Inflammatory macrophage treated with lipopolysaccharide for 4 hours (primary cell): ENCODE measurements at places on chromosomes 3 and 15.

- no peak for DNase-seq
Observed at GRCh38 chr3:108511490-108511889, 1.1 kb upstream of the MYH15 start.

GRCh38 chr15:92003515-92004067, 150.1 kb downstream of the SLCO3A1 start:
- DNase-seq, result no peak

DNA sequence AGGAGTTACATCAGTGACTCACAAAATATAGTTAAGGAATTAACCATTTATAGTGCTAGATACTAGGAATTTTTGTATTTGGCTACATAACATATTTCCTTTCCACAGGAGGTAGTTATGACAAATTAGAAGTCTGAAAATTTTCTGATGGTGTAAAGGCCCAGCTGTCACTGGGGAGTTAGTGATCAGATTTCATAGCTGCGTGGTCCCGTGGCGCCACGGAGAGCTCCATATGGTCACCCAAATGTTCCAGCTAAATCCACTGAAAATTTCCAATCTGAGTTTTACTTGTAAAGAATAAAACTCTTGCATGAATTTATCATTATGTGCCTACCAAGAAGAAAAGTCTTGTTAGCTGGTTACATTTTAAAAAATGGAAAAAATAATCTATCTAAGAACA, 368.9 kb upstream of the PLSCR5 start:
- DNase-seq, result no peak

- peak; percentile 93 for DNase-seq
Observed at GRCh38 chr15:85580879-85581278, 200.5 kb downstream of the AKAP13 start.

GRCh38 chr3:53171827-53172505, 11.0 kb downstream of the PRKCD start:
- peak; percentile 35 for DNase-seq

DNA sequence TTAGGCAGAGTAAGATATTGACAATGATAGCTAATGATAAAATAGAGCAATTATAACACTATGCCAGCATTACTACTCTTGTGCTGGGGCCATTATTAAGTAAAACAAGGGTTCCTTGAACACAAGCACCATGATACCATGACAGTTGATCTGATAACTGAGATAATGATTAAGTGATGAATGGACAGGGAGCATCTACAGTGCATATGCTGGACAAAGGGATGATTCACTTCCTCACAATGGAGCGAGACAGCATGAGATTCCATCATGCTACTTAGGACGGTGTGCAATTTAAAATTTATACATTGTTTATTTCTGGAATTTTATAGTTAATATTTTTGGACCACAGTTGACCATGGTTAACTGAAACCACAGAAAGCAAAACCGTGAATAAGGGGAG, 156.6 kb downstream of the FHIT start:
- no peak for DNase-seq

DNA sequence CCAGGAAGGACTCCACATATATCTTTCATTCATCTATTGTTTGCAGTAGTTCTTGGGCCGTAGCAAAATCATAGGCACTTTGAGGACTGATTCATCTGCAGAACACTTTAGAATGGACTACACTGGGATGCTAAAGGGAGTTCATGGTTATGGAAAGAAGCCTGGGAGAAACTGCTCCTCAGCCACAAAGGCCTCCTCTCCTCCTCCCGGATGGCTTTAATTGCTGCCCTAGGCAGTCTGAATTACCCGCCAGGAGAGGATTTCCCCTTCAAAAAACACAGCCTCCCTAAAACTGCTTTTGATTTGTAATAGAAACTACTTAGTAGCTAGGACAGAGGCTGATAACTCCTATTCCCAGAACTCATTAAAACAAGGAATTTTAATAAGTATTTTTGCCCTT, 4.6 kb downstream of the TMEM266 start:
- no peak for DNase-seq

DNA sequence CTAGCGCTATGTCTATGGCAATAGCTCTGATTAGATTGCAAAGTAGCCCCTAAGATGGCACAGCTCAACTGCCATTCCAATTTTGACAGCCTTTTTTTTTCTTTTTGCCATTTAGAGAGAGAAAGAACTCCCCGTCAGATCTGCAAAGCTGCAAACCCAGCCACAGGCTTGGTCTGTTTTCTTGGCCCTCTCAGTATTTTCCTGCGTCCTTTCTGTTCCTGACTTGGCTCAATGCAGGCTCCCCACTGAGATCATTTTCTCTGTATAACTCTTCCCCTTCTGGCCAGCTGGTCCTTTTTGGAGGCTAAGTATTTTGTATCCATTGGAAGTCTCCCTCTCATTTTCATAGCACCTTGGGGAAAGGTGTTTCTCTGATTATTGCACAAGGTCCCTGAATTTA, 386.7 kb downstream of the UNC13C start:
- DNase-seq, result no peak

DNA sequence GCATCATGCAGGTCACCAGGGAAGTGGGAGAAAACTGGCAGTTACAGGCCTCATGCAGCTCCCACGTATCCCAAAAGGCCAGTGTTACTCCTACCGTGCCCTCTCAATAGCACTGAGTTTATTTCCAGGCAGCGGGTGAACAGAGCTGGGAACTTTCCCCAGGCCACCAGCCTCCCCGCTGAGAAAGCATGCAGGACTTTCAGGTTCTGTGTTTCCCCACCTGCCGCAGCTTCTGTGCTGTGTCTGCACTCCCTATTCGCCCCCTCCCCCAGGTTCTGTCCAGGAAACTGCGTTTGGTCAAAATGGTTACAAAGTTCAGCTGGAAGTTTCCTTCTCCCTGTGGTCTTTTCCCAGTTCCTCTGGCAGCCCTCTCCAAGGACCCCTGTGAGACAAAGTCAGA, 21.4 kb downstream of the NEK11 start:
- no peak for DNase-seq

- DNase-seq, result no peak
Observed at GRCh38 chr3:54214845-54215244, 92.5 kb downstream of the CACNA2D3 start.

GRCh38 chr3:114627770-114628169, 333.9 kb downstream of the TIGIT start:
- no peak for DNase-seq

GRCh38 chr3:34828847-34829246, 810.5 kb upstream of the ARPP21 start:
- no peak for DNase-seq

DNA sequence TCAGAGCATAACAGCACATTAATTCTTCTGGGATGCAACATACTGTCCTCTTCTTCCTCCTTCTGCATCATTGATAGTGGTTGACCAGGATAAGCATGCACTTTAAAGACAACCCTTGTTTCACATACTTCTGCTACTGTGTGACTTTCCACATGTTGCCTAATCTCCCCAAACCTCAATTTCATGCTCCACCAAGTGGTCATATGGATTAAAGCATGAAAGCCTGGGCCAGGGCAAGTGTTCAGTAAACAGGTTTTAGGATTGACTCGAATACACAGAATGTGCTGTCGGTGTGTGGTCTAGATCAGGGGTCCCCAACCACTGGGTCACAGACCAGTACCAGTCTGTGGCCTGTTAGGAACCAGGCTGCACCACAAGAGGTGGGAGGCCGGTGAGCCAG, 22.5 kb upstream of the BFSP2 start:
- peak; percentile 36 for DNase-seq

GRCh38 chr3:109731639-109732473, 394.5 kb upstream of the DPPA4 start:
- DNase-seq, result peak; percentile 40

DNA sequence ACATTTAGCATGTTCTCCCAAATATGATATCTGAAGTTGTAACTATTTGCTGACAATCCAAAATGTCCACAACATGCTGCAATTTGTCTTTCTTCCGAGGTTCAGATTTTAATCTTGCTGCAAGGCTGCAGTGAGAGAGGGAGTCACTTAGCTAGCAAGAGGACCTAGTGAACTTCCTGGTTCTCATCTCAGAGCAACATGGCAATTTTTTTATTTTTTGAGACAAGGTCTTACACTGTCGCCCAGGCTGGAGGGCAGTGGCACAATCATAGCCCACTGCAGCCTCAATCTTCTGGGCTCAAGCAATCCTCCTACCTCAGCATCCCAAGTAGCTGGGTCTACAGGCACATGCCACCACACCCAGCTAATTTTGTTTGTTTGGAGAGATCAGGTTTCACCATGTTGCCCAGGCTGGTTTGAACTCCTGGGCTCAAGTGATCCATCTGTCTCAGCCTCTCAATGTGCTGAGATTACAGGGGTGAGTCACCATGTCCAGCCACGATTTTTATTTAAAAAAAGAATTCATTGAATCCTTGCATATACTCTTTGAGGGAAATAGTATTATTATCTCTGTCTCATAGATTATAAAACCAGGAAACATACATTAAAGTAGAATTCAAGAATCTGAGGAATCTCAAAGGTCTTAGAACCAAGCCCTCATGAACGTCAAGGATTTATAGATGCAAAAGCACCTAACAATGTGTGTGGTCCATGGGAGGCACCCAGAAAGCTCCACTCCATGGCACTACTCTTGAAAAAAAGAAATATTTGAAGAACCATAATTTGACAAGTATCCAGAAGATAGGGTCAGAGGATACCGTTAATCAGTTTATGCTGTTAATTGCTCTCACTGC, 9.1 kb downstream of the HDC start:
- no peak for DNase-seq

DNA sequence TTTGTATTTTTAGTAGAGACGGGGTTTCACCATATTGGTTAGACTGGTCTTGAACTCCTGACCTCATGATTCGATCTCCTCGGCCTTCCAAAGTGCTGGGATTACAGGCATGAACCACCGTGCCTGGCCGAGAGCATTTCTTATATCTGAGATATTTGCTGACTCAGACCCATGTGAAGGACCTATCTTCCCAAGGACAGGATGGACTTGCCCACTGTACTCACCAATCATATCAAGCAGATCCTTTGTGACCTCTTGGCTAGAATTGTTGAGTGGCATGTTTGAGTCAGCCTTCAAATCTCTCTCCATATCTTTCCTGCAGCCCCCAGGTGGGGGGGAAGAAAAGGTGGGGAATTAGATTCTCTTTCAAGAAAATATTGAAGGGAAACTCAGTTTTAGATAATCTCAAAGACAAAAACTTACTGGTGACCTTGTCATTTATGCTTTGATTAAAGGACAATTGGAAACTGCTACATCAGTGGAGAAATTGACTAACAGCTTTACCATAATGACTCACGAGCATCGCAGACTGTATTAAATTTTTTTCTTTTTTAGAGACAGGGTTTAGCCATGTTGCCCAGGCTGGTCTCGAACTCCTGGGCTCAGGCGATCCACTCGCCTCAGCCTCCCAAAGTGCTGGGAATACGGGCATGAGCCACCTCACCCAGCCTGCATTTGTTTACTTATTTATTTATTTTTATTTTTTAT, 3.1 kb downstream of the C3orf62 start:
- no peak for DNase-seq

DNA sequence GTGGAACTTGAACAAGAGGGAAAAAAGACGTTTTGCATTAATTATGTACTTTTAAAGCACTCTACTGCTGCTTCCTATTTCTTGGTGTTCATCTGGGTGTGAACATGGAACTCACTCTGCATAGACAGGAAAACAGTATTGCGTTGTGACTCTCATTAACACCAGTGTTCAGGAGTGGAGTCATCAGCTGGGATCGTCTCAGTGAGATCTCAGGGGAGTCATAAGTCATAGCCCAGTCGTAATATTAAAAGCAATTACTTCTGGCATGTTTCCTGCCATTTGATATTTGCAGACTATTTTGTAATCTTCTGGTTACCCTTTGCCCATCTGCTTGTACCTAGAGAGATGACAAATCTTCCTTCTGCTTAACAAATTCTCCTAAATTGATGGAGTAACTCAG, 462.0 kb upstream of the ATP11B start:
- no peak for DNase-seq

DNA sequence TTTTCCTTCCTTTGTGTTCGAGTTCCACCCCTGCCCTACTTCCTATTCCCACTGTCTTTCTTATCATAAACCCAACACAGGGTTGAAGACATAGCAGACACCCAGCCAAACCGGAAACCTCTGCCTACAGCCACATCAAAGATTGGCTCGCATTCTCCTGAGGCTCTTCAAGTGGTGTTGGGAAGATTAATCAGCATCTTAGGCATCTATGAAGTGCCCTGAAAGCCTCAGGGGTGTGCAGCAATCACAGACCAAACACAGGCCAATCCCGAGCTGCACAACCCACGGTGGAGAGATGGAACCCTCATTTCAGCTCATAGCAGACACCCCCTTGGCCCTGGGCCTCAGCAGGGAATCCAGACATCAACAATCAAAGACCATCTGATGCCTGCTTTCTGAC, 255.9 kb downstream of the XXYLT1 start:
- DNase-seq, result no peak

GRCh38 chr15:36696196-36696595, 116.8 kb downstream of the CDIN1 start:
- no peak for DNase-seq

DNA sequence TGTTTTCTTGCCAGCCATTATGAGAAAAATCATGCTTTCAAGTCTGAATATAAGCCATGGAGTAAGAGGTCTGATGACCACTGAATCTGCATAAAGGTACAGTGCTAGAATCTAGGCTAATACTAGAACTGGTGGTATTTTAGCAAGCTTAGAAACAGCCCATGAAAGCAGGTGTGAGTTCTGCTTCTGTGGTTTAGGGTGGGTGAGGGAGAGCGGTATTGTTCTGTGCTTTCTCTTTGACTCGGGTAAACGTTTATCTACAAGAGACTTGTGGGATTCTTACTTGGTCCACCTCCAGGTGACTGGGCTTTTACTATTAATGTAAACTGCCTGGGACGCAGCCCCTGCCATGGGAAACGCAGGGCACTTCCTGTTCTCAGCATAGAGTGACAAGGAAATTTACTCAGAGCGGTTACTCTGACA, 55.2 kb downstream of the PGPEP1L start:
- DNase-seq, result no peak

GRCh38 chr3:18297126-18297525, 128.0 kb downstream of the SATB1 start:
- no peak for DNase-seq

DNA sequence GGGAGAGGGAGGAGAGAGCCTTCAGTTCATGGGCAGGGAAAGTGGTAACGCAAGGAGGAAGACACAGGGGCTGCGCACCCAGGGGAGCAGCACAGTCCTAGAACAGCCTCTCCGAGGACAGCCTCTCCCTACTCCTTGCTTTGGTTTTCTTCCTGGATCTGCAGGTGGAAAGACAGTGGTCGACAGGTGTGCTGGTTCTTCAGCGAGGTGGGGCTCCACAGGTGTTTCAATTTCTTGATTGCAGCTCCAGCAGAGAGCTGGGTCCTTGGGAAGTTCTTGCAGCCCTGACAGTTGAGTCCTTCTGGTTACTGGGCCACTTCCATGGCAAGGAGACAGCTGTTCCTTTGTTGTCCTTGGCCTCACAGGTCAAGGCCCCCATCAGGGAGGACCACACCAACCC, 220.7 kb upstream of the NR2F2 start:
- no peak for DNase-seq

GRCh38 chr3:69219101-69219708, 96.8 kb upstream of the LMOD3 start:
- no peak for DNase-seq

GRCh38 chr3:135023996-135024658, 229.1 kb downstream of the EPHB1 start:
- no peak for DNase-seq

- no peak for DNase-seq
Observed at GRCh38 chr15:64547275-64547674, 86.9 kb downstream of the ZNF609 start.

GRCh38 chr3:177928172-177928873, 607.9 kb upstream of the KCNMB2 start:
- peak; percentile 86 for DNase-seq
